ENCODE measurements at places on chromosomes 5 and 9.

DNA sequence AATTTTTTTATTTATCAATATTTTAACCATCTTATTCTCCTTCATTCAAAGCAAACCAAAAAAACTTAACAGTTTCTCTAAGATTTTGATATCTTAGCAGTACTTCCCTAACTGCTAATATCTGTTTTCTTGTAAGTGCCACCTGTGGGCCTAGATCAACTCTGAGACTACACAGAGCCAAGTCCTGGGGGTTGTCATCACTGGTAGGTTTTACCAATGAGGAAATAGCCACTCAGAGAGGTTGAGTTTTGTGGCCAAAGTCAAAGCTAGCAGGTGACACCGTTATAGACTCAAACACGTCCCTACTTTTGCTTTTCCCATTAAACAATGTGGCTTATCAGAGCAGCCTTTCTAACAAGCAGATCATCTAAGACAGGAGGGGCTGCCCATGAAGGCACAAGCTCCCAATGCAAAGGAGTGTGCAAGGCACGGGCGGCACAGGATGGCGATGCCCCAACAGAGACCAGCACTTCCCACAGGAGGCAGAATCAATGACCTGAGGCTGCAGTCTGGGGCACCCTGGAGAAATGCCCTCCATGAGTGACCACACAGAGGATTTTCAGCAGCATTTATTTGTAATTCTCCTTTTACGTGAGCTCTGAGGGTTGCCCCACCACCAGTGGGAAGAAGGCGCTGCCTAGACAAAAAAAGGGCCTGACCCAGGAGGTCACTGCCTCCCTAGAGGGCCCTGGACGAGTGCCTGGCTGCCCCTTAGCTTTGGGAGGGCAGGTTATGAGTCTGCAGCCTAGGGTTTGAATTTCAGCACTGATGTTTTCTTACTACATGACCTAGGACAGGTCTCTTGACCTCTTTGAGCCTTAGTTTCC is 7.4 kb downstream of the TBC1D2 start:
- DNase-seq = no peak

DNA sequence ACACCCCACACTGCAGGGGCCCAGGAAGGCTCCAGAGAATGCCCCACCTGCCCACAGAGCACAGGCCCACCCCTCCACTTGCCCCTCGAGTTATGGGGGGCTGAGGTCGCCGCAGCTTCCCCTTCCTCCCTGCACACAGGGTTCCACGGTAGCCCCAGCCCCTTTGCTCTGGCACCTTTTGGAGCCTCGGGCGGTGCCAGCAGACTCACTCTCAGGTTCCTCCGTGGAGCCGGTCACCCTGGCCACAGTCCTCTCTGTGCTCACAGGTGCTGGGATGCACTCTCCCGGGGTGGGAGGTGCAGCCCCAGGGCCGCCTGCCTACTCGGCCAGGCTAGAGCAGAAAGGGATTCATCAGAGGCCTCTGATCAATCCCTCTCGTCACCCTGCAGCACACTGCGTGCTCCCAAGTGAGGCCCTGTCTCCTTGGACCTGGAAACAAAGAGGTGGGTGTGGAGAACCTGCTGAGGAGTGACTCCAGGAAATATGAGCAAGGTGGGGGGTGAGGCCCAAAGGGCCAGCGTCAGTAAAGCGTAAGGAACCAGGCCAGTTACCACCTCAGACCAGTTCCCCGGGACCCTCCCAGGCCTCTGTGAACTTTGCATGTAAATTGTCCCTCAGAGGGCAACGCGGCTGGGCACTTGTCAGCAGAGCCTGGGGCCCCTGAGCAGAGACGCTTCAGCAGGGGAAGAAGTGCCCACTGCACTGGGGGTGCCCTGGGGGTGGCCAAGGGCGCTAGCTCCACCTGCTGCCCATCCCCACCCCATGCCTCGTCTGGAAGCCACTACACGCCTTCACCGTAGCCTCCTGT is 167.8 kb downstream of the OLFM1 start:
- no peak for DNase-seq

DNA sequence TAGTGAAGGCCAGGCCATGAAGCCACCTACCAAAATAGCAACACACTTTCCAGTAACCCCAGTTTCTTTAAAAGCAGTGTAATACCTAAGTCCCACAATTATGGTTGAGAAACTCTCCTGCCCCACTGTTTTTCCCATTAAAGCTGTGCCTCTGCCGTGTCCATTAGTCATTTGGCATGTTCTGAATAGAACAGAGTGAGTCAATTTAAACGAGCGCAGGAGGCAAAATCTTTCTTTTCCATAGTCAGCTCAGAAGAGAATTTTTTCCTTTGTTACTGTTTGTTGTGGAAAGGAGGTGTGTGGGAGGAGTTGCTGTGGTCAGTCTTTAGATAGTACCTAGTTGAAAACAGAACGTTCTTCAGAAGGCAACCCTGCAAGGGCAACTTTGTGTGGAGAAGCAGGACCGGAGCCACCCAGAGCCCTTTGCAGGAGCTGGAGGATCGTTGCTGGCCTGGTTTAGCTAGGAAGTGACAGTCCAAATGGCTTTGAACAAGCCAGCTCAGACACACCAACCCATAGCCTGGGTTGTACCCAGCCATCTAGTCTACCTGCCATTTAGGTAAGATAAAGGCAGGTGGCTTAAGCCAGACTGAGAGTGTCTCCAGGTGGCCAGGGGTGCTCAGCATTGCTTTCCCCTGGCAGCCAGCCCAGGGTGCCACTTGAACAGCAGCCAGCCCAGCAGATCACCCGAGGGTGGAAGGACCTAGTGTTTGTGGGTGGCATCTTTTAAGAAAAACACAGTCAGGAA is 30.4 kb downstream of the GADD45G start:
- DNase-seq = no peak

- no peak for DNase-seq
Measured at GRCh38 chr9:113648586-113648985, 185.1 kb downstream of the RGS3 start.

Measured in activated CD4-positive, alpha-beta T cell treated with anti-CD3 and anti-CD28 coated beads, Interleukin-2, amount 50 U/mL, for 24 hours (primary cell).